ENCODE measurements at places on chromosomes 7 and 10.

- DNase-seq, result no peak
Measured at GRCh38 chr7:135265637-135266036, 32.0 kb downstream of the STRA8 start.

GRCh38 chr7:111942450-111943081 lies 263.6 kb downstream of the DOCK4 start:
- DNase-seq, result no peak

DNA sequence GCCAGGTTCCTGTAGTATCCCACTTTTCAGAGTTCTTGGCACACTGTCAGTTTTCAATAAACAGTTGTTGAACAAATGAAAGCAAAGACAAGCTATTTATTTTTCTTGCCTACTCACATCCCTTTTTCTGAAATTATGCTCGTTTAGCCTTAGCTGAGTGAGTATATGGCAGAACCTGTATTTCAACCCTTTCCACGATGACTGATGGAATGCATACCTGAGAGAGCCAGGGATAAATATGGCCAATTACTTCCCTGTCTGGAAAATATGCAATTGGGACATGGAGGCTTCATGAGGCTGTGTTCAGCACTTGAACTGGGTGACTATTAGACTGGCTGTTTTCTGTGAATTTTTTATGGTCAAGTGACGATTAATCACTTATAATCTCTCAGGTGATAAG lies 144.5 kb upstream of the POT1 start:
- DNase-seq, result no peak

DNA sequence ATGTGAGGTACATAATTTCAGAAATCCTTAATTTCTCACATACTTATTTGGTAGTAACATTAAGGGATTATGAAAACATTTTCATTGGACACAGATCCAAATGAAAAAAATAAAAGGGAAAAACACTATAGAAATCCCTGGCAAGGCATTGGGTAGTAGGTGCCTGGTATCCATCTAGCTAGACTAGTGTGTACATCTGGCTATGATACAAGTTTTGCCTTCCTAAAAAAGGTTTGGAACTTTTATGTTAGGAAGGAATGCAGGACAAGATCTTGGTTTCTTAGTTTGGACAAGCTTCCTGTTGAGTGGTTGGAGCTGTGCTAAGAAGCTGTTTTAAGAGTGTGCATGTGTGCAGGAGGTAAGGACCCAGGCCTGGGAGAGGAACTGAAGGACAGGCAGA lies 252.3 kb upstream of the GLI3 start:
- no peak for DNase-seq

GRCh38 chr10:127908106-127908958 lies 1.4 kb downstream of the PTPRE start:
- DNase-seq, result no peak

- no peak for DNase-seq
Measured at GRCh38 chr7:159033956-159034355, 110.7 kb downstream of the VIPR2 start.

GRCh38 chr7:5701085-5701914 lies 80.2 kb downstream of the RNF216 start:
- no peak for DNase-seq

DNA sequence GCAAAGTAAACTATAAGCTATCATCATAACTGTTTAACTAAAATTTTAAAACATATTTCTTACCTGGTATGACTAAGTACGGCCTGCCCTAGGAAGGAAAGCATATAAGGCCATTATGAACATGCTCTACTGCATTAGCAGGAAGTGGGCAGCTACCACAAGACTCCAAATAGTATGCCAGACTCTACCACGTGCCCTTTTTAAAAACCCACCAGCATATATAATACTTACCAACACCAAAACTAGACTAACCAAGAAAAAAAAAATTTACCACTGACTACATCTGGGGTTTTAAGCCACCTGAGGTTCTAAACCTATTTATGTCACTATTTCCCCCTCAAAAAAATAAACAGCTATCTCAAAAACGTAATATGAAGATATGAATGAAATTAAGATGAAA lies 30.1 kb downstream of the NUDCD3 start:
- DNase-seq, result peak; percentile 31
